ENCODE measurements at places on chromosomes 13 and 19.
A peak's percentile ranks its signal among the peaks of the same experiment; 100 is the strongest.

GRCh38 chr19:31349160-31349881, at the start of gene TSHZ3:
Gene TSHZ3 (minus strand): TSS chr19:31349436. CDS start chr19:31349219, 217 bp downstream.
- DNase-seq = no peak

GRCh38 chr13:71866335-71867130, 471 bp downstream of the DACH1 start:
- DNase-seq = no peak

- no peak for DNase-seq
Measured at GRCh38 chr19:47209319-47210179, 21.4 kb downstream of the BBC3 start.

GRCh38 chr13:113544071-113544891, 40.3 kb upstream of the TFDP1 start:
- DNase-seq = no peak

GRCh38 chr19:3193256-3194105, 7.8 kb downstream of the NCLN start:
- peak; percentile 56 for DNase-seq

GRCh38 chr19:18493440-18494266, 28.2 kb downstream of the ELL start:
- DNase-seq = no peak

GRCh38 chr13:109374609-109375200, 411.7 kb downstream of the IRS2 start:
- DNase-seq = no peak

DNA sequence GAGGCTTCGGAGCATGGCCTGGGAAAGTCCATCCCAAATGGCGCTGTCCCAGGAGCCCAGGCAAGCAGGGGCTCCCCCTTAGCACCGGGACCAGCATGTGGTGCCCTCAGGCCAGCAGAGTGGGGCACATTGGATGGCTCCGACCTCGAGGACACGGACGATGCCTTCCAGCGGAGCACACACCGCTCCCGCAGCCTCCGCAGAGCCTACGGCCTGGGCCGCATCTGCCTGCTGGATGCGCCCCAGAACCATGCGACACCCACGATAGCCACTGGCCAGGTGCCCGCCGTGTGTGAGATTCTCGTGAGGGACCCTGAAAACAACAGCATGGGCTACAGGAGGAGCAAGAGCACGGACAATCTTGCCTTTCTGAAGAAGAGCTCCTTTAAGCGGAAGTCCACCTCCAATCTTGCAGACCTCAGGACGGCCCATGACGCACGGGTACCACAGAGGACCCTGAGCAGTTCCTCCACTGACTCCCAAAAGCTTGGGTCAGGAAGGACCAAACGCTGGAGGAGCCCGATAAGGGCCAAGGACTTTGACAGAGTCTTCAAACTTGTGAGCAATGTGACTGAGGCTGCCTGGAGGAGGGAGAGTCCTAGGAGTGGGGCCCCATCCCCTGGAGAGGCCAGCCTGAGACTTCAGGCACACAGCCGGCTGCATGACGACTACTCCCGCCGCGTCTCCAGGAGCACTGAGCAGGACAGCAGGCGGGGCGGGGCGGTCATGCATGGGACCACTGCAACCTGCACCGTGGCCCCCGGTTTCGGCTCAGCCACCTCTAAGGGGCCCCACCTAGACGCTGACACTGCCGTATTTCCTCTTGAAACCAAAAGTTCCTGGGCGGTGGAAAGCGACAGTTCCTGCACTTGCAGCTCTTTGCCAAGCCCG, 63.1 kb downstream of the SPATA13 start:
- DNase-seq = no peak

DNA sequence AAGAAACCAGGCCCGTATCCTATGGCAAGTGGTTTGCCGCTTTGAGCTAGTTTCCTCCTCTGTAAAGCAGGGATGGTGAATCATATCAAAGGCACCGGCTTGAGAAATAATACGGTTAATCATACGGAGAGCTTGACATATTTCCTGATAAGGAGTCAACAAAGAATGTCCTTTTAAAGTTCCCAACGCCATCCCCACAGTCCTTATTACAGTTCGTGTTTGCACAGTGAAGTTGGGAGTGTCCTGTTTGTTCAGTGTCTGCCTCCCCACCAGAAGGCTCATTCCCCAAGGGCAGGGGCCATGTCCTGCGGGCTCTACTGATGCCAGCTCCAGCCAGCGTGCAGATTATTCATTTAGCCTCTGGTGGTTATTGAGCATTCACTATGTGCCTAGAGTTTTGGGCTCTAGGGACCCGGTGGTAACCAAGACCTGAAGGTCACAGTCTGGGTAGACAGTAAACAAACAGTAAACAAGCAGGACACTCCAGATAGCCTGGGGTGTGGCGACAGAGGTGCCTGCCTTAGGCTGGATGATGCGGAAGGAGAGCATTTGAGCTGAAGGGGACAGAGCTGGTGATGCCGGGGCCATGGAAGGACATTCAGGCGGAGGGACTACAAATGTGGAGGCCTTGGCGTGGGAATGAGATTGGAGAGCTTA, 6.3 kb downstream of the GRAMD1A start:
- DNase-seq = no peak

GRCh38 chr13:48773531-48774275, 120.0 kb downstream of the CYSLTR2 start:
- no peak for DNase-seq

DNA sequence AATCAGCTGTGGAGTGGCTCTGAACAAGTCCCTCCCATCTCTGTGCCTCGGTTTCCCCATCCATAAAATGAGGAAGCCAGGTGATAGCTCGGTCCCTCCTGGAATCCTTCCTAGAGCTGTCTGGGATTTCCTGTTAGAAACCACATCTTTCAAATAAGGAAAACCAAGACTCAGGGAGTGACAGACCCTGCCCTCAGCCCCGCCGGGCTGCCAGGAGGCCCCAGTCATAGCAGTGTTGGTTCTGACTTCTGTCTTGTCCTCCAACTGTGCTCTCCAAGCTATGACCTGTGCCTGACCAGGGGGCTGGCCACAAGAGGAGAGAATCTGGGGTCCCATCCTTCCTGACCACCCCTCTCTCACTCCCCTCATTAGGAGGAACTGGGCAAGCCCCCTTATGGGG, 1.1 kb upstream of the SHD start:
- DNase-seq = no peak

DNA sequence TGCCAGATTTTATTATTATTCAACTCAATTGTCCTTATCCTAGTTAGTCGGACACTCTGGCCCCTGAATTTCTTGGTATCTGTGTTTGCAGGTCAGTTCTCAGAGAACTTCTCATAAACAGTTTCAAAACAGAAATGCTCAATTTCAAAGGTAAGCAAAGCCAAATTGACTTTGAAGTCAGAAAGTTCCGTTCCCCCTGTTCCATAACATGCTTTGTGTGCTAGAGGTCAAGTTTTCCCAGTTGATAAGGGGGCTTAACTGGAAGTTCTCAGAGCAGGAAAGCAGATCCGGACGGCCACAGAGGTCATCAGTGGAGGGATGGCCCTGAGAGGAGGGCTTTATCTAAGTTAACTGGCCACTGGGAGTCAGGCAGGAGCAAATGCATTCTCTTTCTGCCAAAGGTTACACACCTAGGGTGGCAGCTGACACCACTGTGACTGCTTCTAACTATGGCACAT, 417.2 kb downstream of the COG6 start:
- DNase-seq = no peak

- DNase-seq = no peak
Measured at GRCh38 chr13:42152495-42152894, 104.0 kb downstream of the DGKH start.

- no peak for DNase-seq
Measured at GRCh38 chr13:110303644-110304043, 3.3 kb downstream of the COL4A1 start.

- DNase-seq = no peak
Measured at GRCh38 chr13:35965226-35965927, 165.8 kb downstream of the DCLK1 start.

- DNase-seq = no peak
Measured at GRCh38 chr13:66927562-66927961, 302.6 kb downstream of the PCDH9 start.

DNA sequence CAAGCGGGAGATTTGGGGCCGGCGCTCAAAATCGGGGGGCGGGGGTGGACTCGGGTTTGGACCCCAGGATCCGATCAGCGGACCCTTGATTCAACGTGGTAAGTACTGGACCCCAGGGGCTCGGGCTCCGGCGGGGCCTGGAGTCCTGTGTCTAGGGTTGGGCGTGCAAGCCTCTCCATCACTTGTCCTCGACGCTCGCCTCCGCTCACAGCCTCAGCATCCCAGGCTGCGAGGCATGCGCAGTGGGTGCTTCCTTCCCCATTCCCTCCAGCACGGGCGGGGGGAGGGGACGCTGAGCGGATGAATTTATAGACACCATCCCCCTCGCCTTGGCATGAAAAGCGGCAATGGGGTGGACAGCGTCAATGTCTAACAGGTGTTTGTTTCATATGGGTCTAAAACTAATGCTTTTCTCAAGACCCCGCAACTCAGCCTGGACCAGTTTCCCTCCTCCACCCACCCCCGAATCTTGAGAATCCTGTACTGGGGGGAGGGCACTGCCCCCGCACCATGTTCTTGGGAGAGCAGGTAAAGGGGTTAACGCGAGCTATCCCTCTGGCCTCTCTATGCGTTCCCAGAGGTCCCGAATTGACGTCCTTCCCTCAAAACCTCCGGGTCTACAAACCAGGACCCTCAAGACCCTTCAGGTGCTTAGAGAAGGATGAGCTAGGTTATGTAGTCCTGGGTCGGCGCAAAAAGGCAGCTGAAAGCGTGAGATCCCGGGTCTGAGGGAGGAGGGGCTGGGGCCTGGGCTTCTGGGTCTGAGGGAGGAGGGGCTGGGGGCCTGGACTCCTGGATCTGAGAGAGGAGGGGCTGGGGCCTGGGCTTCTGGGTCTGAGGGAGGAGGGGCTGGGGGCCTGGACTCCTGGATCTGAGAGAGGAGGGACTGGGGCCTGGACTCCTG, 579 bp downstream of the CPT1C start:
- DNase-seq = no peak

GRCh38 chr13:85089186-85089585, 710.0 kb downstream of the SLITRK6 start:
- no peak for DNase-seq

DNA sequence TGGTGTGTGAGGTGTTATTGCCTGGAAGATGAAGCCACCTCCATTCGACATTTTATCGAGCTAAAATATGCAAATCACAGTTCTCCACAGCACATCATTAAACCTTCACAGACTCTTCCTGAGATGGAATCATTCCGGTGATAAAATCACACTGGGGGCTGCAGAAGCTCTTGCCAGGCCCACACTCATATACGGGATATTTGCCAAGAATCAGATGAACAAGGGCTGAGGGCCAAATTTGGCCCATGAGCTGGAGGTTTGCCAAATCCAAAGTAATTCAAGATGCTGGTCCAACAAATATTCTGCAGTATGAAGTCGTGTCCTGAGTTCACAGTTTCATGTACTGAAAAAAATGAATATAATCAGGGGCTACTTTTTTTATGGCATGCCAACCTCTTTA, 16.7 kb upstream of the RXFP2 start:
- DNase-seq = no peak

- DNase-seq = no peak
Measured at GRCh38 chr13:100789968-100790367, 115.4 kb upstream of the TMTC4 start.

GRCh38 chr19:13821292-13821691, 26.0 kb downstream of the ZSWIM4 start:
- no peak for DNase-seq

- DNase-seq = no peak
Measured at GRCh38 chr13:39682788-39683187, 27.3 kb downstream of the COG6 start.

GRCh38 chr13:101486708-101487437, 34.4 kb downstream of the ITGBL1 start:
- DNase-seq = no peak

DNA sequence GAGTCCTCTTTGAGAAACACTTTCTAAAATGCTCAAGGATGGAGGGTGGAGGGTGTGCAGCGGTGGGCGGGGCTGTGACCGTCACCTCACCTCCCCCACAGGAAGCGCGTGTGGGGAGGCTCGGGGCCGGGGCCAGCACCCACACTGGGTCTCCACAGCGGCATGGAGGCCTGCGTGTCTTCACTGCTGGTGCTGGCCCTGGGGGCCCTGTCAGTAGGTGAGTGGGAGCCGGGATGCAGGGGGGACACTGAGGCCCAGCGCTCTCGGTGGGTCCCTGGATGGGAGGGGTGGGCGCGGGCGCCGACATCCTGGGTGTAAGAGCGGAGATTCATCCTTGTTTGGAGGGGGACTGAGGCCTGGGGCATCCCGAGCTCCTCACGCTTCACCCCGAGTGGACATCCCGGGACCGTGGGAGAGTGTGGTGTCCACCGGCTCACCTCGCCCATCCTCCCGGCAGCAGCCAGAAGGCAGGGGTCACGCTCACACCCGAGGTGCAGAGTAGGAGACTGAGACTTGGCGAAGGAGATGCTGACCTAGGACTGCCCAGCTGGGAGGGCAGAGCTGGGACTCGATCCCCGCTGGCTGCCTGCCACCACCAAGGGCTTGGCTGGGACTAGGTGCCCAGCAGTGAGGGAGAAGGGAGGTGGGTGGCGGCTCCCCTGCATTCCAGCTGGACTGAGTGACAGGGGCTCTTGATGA, at the start of gene GZMM:
Gene GZMM (plus strand): TSS at position 144 of the 699 bp plus-strand sequence. CDS start 19 bp downstream, at position 163.
- no peak for DNase-seq

DNA sequence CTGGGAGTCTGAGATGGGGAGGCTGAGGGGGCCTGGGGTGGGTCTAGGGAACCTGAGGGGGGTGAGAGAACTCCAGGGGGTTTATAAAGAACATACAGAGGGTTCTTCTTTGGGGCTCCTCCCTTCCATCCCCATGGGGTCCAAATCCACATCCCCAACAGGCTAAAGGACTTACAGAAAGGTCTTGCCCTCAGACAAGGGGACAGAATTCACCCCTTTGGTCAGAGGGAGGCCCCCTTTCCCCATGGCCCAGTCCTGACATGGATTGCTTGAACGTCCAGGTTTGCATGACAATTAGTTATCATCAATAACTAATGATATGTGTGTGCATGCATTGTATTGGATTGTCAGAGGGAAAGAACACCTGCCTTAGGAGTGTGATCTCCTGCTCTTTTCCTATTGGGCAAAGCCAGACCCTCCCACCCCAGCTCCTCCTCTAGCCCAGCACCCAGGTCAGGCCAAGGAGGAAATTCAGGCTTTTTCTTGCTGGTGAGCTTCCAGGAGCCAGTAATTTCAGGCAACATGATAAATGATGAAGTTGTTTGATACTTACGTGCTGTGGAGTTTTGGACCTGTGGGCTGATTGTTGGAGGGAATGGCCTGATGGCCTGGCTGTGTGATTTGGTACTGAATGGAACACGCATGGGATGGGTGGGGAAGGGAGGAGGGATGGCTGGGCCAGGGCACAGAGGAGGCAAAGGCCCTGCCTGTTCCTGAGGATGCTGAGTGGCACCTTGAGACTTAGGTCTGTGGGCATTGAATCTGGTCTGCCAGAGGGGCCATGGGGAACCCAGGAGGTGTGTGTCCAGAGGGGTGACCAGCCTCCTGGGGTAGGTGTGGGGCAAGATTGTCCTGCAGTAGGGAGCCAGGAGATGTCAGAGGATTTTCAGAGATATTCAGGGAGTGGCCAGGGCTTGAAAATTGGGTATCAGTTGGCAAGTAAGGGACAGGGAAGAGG, 1.1 kb downstream of the KLHL26 start:
- no peak for DNase-seq

DNA sequence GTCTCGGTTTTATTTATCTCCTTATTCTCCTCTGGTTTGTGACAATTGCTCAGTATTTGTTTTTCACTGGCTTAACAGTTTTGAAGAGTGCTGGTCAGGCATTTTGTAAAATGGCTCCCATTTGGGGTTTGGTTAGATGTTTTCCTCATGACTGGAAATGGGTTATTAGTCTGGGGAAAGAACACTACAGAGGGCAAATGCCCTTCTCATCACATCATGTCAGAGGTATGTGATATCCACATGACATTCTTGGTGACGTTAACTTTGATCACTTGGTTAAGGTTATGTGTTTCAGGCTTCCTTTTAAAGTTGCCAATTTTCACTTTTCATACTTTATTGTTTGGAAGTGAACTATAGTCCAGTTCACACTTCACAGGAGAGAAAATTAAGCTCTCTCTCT, 74.8 kb upstream of the KLHL1 start:
- DNase-seq = no peak

Data from hematopoietic multipotent progenitor cell treated with erythropoietin and hydrocortisone succinate and interleukin-3 and kit ligand, for 15 days (in vitro differentiated cells).